ENCODE measurements at places on chromosomes 7 and 10.

GRCh38 chr7:133478591-133479135 lies 225.8 kb downstream of the EXOC4 start:
- no peak for DNase-seq

DNA sequence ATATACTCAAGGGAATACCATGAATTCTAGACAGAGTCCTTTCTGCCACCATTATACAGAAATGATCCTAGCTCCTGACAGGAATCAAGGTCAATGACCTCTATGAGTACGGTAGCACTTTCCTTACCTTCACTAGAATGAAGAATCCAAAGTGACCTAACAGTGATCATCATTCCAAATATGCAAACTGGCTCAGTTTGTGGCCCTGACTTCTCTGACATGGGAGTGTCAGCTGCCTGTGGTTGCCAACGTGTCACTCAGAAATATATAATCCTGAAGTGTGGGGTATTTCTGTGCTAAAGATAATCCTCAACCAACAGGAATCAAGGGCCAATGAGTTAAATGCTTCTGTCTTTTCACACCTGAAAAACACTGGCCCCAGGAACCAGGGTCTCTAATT lies 45.7 kb downstream of the COPG2 start:
- no peak for DNase-seq

DNA sequence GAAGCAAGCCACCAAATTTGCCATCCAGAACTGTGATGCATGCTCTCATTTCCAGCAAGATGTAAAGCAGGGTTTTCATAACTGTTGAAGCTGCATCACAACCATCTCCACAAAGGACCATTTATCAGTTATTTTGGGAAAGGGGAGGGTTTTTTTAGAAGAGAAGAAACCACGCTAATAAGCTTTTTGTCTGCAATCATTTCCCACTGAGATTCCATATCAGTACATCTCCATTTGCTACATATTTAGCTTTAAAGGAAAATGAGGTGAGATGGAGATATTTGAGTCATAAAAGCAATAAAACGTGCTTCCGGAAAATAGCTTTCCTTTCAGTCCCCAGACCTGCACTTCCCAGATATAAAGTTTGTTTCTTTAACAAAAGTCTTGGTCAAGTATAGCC lies 258.2 kb downstream of the FRMD4A start:
- DNase-seq = no peak

GRCh38 chr10:74529205-74529604 lies 297.2 kb upstream of the KAT6B start:
- no peak for DNase-seq

GRCh38 chr10:125562737-125563136 lies 120.2 kb downstream of the TEX36 start:
- DNase-seq = no peak

DNA sequence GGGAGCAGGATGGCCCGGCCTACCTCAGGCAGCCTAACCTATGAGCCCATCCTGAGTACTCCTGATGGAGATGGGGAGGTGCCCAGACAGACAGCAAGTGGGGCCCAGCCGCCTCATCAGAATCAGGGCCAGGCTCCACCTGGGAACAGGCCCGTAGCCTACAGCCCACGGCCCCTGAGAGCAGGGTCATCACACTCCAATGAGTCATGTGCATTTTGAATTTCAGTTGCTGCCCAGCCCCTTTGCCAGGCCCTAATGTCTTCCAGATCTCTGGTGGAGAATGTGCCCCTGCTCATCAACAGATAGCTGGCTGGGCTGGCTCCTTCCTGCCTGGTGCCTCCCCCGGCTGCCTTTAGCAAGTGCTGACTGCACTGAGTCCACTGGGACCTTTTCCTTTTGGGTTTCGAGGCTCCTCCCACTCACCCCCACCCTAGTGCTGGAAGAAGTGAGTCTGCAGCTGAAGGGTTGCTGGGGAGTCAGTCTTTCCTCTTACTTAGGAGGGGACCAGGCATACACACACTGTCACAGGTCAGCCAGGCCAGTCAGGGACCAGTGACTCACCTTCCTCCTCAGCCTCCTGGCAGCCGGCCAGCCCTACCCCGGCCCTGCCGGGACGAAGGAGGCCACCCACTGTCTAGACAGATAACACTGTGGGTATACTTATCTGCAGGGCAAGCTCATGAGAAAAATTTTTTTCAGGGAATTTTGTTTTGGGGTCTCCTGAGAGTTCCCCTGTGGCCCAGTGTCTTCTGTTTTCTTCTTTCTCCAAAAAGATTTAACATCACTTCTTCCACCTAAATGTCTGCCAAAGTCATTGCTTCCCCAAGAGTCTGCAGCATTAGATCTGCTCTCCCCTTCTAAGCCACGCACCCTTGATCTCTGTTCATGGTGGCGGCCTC lies 9.1 kb upstream of the ASIC3 start:
- no peak for DNase-seq

DNA sequence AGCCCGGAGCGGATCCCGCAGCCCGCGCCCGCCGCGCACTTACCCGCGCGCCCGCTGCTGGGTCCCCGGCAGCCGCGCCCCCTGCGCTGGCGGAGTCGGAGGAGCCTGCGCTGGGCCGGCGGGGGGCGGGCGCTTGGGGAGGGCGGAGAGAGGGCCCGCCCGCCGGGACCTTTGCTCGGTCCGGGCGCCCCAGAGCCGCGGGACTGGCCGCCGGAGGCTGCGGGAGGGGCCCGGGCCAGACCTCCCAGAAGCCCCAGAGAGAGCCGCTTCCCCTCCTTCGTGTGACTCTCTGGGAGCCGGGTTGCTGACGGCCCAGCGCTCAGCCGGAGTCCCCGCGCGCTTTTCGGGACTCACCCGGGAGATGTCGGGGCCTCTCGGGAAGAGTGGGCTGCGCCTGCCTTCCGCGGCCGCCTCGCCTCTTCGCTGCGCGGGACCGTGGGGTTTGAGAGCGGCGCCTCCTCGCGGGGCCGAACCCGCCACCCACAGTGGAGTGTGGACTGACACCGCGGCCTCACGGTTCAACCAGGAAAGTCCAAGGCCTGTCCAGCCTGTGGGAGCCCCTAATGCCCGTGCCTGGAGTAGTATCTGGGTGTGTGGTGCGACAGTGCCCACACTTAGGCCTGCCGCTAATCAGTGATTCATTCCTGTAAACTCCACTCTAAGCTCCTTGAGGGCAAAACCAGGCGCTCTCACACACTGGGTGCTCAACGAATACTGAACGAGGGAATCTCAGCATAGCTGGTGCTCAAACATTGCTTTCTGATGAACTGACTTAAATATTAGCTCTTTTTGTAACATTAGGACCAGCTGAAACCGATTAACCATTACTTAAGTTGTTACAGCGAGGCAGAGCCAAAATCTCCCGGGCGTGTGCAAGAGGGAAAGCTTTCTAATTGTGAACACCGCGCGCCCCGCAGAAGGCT lies at the start of gene GSDME:
Gene GSDME, minus strand, starts transcription at position 112 of the 923 bp plus-strand sequence. CDS start 7,690 bp downstream, outside the sequence.
- DNase-seq = no peak

- DNase-seq = no peak
These were observed 58.3 kb downstream of the TAF3 start for GRCh38 chr10:7876541-7877127.

DNA sequence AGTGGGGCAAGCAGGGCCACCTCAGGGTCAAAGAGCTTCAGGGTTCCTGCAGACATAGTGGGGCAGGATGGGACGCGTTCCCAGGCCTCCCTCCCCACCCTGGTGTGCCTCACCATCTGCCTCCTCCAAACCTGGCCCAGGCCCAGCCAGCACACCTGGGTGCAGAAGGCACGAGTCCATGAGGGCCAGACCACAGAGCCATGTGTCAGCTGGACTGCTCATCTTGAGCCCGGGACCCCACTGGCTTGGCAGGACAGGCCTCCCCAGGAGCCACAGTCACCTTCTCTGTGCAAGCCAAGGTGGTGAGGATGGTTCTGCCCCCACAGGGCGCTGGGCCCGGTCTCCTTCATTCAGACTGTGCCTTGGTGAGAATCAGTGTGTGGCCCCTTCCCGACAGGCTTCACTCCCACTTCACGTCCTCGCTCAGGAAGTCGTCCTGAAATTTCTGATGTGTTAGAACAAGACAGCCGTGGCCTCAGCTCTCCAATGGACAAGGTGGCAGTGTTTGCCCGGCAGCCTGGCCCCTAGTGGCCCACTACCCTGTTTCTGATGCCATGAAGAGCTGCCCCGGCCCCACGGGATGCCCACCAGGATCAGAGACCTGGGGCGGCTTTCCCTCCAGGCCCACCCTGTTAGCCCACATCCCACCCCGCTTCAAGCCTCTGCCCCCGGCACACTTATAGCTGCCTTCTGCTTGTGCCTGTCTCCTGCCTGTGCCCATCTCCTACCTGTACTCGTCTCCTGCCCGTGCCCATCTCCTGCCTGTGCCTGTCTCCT lies 59.6 kb upstream of the EBF3 start:
- no peak for DNase-seq

GRCh38 chr10:113301342-113301984 lies 251.4 kb upstream of the HABP2 start:
- no peak for DNase-seq

GRCh38 chr10:102775201-102775934 lies 31.6 kb downstream of the WBP1L start:
- no peak for DNase-seq
